Bladder microvascular endothelial cell (primary cell): ENCODE measurements at places on chromosomes 6 and 20. TPM values are rescaled to one million over a fixed set of nuclear protein-coding genes. Genes with fewer than 3 reads are reported as not detected.

The LAMA2 gene
- total RNA-seq, result 0.81 and 1.2 TPM in 2 replicates

The OR2W1 gene
- not detected in 2 replicates for total RNA-seq

The PCIF1 gene
- total RNA-seq, result 7.3 and 11.3 TPM in 2 replicates

The GJA10 gene
- total RNA-seq, result not detected in 2 replicates

The MUC21 gene
- not detected in 2 replicates for total RNA-seq

The GHRH gene
- total RNA-seq, result not detected in 2 replicates

The KCNG1 gene
- 1.3 and 3.4 TPM in 2 replicates for total RNA-seq

The PIM1 gene
- total RNA-seq, result 1.1 and 3.1 TPM in 2 replicates

The TNF gene
- 0.13 TPM in 1 of 2 replicates, not detected in the other for total RNA-seq

The ISM1 gene
- total RNA-seq, result under 0.01 and 0.06 TPM in 2 replicates

The TLDC2 gene
- total RNA-seq, result 0.13 TPM in 1 of 2 replicates, not detected in the other

The CLVS2 gene
- total RNA-seq, result not detected in 2 replicates

The CPNE5 gene
- 5.8 and 18.1 TPM in 2 replicates for total RNA-seq

The GSTA1 gene
- not detected in 2 replicates for total RNA-seq

The EFCAB8 gene
- under 0.01 and 0.06 TPM in 2 replicates for total RNA-seq

The BEND6 gene
- total RNA-seq, result under 0.01 and 0.19 TPM in 2 replicates

The C6orf15 gene
- not detected in 2 replicates for total RNA-seq

The FGD2 gene
- not detected in 2 replicates for total RNA-seq

The RBM12 gene
- total RNA-seq, result 29.1 and 59.0 TPM in 2 replicates

The LAMA4 gene
- 391 and 1,137 TPM in 2 replicates for total RNA-seq

The SYCP2 gene
- 0.49 and 2.6 TPM in 2 replicates for total RNA-seq

The PRDM13 gene
- not detected in 2 replicates for total RNA-seq

The SLC44A4 gene
- 0.06 and 0.49 TPM in 2 replicates for total RNA-seq

The RAB32 gene
- 59.9 and 70.1 TPM in 2 replicates for total RNA-seq

The PLCG1 gene
- total RNA-seq, result 147 and 274 TPM in 2 replicates

The BPIFB1 gene
- not detected in 2 replicates for total RNA-seq

The RIN2 gene
- 68.5 and 97.4 TPM in 2 replicates for total RNA-seq

The BPIFA2 gene
- total RNA-seq, result not detected in 2 replicates

The LCA5 gene
- 3.3 and 3.6 TPM in 2 replicates for total RNA-seq

The EBF4 gene
- total RNA-seq, result under 0.01 and 2.6 TPM in 2 replicates

The TRIM15 gene
- not detected in 2 replicates for total RNA-seq

The RNF39 gene
- not detected in 2 replicates for total RNA-seq

The CGAS gene
- total RNA-seq, result 4.3 and 6.2 TPM in 2 replicates

The C6orf58 gene
- under 0.01 and 0.50 TPM in 2 replicates for total RNA-seq

The GPR63 gene
- under 0.01 and 0.13 TPM in 2 replicates for total RNA-seq

The ULBP2 gene
- total RNA-seq, result 4.7 TPM in 2 replicates

The GPR6 gene
- not detected in 2 replicates for total RNA-seq

The KPNA5 gene
- 4.5 and 12.3 TPM in 2 replicates for total RNA-seq

The PACSIN1 gene
- total RNA-seq, result not detected in 2 replicates

The COL9A3 gene
- 0.32 and 0.69 TPM in 2 replicates for total RNA-seq

The SCUBE3 gene
- 0.65 and 3.0 TPM in 2 replicates for total RNA-seq

The IL17F gene
- not detected in 2 replicates for total RNA-seq

The GABRR1 gene
- not detected in 2 replicates for total RNA-seq

The PLA2G7 gene
- 0.16 TPM in 1 of 2 replicates, not detected in the other for total RNA-seq
